ENCODE measurements at places on chromosomes 2 and 18.

- no peak for DNase-seq
These were observed 735.2 kb upstream of the GCFC2 start for GRCh38 chr2:76445880-76446279.

GRCh38 chr2:225471482-225471881 is 72.0 kb downstream of the NYAP2 start:
- DNase-seq: no peak

DNA sequence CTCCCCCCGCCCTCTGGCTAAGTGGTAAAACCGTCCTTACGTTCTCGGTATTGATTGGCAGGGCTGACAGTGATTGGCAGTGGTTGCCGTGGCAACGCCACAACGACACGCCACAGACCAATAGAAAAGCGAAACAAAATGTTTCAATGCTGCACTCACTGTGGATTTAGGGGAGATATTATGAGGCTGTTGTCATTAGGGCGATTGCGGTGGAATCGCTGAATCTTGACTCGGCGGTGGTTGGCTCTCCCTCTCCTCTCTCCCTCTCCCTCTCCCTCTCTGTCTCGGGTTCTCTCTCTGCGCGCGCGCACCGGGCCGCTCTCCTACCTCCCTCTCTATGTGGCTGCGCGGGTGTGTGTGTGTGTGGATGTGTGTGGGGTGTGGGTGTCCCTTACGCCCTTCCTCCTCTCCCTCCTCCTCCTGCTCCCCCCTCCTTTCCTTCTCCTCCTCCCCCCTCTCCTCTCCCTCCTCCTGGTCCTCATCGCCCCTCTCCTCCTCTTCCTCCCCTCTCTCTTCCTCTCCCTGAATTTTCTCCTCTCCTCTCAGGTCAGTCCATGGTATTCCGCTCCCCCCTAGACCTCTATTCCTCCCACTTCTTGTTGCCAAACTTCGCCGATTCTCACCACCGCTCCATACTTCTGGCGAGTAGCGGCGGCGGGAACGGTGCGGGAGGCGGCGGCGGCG is at the start of gene SIX3:
SIX3 (plus strand) TSS at position 152 of the 684 bp plus-strand sequence; CDS start at position 555, 403 bp downstream.
- DNase-seq: peak; percentile 34

GRCh38 chr2:52895726-52896340 is 871.8 kb upstream of the CHAC2 start:
- no peak for DNase-seq

DNA sequence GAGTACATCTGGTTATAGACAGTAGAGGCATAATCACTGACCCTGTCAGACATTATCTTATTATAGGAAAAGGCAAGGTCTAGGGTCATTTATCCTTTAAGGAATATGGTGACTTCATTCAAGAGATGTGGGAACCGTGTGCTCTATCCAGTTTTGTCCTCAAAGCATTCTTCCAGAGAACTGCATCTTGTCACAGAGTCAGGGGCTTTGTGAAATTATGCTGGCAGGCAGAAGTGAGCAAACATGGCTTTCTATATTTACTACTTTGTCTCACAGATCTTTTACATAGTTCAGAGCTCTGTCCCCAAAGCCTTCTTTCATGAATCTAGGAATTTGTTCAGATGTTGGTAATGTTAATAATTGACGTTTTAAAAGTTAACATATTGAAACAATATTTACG is 177.4 kb downstream of the ASXL3 start:
- DNase-seq: no peak

DNA sequence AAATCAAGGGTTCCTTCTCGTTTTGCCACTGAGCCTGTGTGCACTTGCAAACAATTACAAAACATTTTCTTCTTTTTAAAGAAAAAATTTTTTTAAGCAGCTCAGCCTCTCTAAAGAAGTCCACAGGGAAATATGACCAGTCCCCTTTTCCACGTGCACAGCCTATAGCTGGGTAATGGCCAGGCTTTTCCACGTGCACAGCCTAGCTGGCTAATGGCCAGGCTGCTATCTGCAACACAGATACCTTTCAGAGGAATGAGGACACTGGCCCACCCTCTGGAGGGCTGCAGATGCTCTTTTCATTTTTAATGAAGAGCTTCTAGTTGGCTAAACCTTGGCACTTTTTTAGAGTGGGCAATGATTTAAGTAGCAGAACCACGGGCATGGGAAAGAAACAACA is 46.3 kb downstream of the ASB18 start:
- no peak for DNase-seq
